ENCODE measurements at places on chromosomes 6 and 20.

DNA sequence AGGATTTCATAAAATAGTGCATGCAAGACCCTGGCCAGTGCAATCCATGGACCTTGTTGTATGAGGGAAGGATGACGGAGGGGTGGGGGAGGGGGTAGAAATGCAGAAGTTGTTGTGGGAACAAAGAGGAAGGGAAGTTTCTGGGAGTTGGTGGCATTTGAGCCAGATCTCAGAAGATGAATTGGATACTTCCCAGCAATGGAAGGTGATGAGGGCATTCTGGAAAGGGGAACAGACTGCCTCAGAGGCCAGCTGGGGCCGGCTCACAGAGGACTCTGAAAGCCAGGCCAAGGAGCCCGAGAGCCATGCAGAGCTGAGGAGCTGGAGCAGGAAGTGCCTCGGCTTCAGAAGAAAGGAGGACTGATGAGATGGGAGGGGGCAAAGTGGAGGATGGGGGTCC is 2.7 kb downstream of the TMEM74B start:
- no peak for DNase-seq

GRCh38 chr6:170051229-170052172 is 239.4 kb downstream of the DLL1 start:
- DNase-seq, result no peak

GRCh38 chr20:45798935-45799642 is 7.3 kb downstream of the DNTTIP1 start:
- peak; percentile 39 for DNase-seq

DNA sequence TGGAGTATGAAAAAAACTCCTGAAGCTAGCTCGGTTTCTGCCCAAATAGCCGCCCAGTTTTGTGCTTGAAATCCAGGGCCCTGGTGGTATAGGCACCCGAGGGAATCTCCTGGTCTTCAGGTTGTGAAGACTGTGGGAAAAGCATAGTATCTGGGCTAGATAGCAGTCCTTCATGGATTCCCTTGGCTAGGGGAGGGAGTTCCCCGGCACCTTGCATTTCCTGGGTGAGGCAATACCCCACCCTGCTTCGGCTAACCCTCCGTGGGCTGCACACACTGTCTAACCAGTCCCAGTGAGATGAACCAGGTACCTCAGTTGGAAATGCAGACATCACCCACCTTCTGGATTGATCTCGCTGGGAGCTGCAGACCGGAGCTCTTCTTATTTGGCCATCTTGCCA is 184.5 kb upstream of the SLC35B3 start:
- no peak for DNase-seq

DNA sequence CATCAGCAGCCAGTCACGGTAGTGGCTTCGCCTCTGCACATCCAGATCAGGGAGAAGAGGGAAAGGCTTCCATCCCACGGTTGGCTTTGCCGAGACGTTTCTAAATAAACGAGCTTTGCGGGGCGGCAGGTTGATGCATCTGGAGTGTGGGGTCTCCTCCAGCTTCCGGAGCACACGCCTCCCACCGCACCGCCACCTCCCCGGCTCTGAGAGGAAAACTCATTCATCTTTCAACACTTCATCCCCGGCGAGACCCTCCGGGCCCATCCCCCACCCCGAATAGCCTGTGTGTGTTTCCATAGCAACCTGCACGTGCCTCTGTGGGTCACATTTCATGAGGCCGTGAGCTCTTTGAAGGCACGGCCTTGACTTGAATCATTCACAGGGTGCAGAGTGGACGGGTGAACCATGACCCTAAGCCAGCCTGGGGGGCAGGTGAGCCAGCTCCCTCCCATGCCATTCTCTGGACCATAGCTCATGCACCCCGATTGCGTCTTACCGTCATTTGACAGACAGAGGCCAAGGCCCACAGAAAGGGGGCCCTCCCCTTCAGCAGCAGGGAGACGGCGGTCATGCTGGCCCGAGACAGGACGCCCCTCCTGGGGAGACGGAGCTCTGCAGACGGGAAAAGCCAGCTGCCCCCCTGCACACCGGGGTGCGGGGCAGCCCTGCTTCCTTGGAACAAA is 16.2 kb upstream of the CHRNA4 start:
- no peak for DNase-seq

- DNase-seq, result no peak
Measured at GRCh38 chr20:12729326-12729725, 279.4 kb upstream of the SPTLC3 start.

DNA sequence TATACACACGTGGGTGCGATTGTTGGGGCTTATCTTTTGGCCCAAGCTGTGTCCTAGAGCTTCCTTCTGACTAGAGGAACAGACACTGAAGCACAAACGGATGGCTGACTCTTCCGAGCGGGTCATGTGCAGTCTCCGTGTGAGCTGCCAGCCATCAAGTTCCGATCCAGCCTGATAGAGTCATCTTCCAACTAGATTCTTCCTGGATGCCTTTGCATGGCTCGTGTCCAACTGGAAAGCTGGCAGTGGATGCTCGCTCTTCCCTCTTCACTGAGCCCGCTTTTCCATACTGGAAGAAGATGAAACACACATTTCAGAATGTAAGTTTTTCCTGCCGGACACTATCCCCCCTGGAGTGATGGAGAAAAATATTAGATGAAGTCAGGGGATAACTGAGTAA is 148.1 kb downstream of the SCML4 start:
- DNase-seq, result no peak

DNA sequence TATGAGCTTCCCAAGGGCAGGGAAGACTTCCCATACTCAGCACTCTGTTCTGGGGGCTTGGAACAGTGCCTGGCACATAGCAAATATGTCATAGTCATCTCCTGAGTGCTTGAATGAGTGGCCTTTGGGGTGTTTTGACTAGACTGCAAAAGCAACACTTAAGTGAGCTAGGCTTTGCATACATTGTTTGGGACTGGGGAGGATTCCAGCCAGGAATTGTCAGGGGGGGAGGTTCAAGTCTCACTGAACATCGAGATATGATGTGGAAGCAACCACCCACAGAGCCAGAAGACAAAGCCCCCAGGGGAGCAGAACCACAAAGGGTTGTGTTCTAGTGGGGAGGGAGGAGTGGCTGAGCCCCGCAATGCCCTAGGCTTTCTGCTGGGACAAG is 98.4 kb downstream of the SYCP2 start:
- DNase-seq, result no peak

GRCh38 chr20:13333793-13334192 is 112.7 kb downstream of the ISM1 start:
- no peak for DNase-seq

DNA sequence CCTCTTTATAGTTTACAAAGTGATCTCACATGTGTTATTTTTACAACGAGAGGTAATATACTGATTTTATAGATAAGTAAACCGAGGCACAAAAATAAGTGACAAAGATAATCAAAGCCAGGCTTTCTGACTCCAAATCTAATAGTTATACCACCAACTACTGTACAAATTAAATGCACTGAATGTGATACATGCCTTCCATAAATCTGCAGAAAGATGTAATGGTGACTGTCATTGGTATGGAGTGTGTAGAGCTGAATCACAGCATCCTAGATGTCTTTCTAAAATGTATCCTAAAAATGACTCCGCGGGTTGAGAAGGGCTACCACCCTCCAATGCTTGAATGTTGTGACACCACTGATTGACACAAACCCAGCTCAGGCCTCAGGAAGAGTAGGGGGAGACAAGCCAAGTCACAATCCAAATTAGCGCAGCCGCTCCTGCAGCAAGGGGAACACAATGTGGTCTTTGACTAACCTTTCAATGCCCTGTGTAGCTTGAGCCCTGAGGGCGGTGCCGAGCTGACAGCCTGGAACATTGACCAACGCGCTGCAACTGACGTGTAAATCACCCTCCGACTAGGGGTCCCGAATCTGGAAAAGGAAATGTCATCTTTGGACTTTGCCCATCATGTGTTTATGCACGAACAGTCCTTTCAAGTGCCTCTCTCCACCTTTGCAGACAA is 136.8 kb downstream of the OLIG3 start:
- DNase-seq, result no peak

- DNase-seq, result no peak
Measured at GRCh38 chr6:152353440-152353839, 283.7 kb downstream of the SYNE1 start.
